ENCODE measurements at places on chromosomes 3 and 15.

- peak; percentile 80 for DNase-seq
Observed at GRCh38 chr3:2354702-2355101, 256.0 kb downstream of the CNTN4 start.

- DNase-seq = no peak
Observed at GRCh38 chr3:195845483-195845882, 33.8 kb upstream of the MUC4 start.

- no peak for DNase-seq
Observed at GRCh38 chr3:138995706-138996105, 10.4 kb downstream of the PRR23A start.

GRCh38 chr3:156803952-156804741 is 22.0 kb upstream of the LEKR1 start:
- DNase-seq = no peak

DNA sequence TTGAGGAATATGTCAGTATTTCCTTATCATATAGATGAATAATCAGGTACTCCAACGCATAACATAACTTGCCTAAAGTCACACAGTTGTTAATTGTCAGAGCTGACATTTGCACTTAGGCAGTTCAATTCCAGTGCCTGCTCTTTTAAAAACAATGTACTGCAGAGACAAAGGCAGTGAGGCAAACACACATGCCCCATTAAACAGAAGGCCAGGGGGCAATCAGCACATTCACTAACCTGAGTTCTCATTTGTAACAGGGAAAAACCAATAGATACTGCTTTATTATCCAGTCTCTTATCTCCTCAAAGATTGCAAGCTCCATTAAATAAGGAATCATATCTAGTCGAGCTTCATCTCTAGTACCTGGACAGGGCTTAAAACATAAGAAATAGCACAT is 1017.4 kb downstream of the SQOR start:
- no peak for DNase-seq

DNA sequence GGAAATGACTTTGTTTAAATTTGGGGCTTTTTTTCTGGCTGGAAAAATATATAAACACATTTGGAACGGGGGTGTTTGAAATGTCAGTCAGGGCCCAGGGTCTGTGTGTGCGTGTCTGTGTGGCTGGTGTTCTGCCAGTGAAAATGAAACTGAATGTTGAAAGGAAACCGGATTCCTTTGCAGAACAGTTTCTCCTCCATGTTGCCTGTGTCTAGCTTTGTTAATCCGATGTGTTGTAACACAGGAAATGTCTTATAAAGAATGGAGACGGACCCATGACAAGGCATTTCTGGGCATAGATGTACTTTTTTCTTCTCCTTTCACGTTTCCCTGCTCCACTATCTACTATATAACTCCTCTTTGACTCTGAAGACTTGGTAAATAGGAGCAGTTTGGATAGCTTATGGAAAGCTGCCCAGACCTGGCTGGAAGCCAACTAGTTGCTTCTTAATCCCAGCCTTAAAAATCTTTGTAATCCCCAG is 2.8 kb downstream of the SQOR start:
- peak; percentile 86 for DNase-seq

DNA sequence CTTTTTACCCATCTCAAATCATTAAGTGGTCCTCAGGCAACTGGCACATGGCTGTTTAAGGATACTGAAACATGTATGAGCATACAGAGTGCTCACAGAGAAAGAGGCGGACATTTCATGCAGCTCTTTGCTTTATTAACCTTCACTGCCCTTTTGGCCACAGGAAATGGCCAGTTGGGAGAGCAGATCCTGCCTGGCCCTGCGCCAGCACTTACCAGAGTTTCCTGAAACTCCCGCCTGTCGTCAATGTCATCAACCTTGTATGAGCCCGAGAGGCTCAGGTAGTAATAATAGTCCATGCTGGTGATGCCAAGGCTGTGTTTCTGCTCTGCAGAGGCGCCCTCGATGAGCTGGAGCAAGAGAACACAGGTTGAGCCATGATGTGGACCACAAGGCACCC is 17.8 kb downstream of the LDHAL6B start:
- DNase-seq = no peak

- no peak for DNase-seq
Observed at GRCh38 chr3:125126323-125126722, 70.5 kb upstream of the HEG1 start.

DNA sequence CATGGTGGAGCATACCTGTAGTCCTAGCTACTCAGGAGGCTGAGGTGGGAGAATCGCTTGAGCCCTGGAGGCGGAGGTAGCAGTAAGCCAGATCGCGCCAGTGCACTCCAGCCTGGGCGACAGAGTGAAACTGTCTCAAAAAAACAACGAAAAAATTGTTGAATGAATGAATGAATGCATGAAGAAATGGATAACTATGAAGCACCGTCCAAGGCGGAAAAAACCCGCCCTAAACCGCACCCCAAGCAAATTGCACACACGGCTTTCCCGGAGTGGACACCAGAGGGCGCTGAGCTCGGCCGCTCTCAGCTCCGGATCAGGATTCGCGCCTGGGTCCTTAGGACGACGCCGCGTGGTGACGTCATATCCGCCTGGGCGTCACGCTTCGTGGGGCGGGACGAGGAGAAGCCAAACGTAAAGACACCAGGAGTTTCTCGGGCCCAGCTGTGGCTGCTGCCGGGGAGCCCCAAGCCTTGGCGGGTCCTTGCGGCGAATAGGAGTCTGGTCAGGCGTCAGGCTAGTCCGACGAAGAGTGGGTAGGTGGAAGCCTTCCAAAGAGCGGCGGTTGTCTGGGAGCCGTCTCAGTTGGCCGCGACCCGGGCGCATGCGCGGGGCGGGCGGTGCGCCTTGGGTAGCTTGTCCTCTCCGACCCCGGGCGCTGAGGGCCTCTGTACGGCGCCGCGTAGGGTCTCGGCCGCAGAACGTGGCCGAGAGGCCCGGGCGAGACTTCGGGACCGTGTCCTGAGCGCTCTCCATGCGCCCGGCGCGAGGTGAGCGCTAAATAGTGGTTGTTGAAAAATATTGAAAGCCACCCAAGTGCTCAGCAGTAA is at the start of the genes HTD2 and RPP14:
TSS of gene HTD2 (plus strand) at position 639 of the 830 bp plus-strand sequence. CDS start 11,094 bp downstream, outside the sequence.
TSS of gene RPP14 (plus strand) at position 364 of the 830 bp plus-strand sequence. CDS start 4,085 bp downstream, outside the sequence.
- DNase-seq = peak; percentile 97

DNA sequence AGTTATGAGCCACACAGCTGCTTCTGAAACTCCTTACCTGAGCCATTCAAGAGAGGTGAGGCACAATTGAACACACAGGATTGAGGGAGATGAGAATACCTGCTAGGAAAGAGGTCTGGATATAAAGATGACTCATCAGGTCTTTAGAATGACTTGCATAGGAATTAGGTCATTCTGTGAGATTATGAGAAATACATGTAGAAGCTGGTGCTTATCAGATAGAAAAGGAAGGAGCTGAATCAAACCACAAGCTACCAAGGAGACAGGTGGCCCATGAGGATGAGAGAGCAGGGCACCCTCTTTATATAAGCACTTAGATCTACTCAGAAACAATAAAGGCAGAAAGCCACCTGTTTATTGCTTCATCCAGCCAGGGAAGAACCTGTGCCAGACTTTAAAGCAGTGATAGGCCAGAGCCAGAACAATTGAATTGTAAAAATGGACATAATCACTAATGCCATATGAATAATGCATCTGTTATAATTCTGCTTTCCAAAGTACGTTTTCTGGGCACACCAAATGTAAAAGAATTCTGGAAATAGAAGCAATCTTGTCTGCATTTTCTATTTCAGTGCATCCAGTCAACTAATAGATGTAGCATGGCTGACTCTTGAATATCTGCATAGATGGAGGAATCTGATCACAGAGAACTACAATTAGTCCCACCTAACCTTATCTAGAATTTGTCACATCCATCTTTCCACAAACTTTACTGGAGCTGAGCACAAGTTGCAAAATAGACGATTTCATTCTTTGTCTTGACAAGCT is 74.9 kb downstream of the PIK3R4 start:
- DNase-seq = no peak

- DNase-seq = no peak
Observed at GRCh38 chr3:140007911-140008869, 73.2 kb downstream of the CLSTN2 start.

- no peak for DNase-seq
Observed at GRCh38 chr3:62027241-62027640, 346.1 kb downstream of the FEZF2 start.

DNA sequence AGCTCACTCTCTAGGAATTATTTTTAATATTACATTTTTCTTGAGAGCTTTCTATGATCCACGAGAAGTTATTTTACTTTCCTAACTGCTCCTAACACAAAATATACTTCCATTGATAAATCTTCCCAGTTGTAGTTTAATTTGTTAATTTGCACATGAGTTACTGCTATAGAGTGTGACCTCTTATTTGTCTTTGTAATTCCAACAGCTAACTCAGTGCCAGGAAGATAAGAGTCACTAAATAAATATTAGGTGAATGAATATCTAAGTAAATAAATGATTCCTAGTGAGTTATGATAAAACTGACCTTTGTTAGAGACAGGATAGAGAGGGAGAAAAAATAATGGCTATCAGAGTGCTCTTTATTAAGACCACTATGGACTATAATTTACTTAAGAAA is 319.9 kb downstream of the NAALADL2 start:
- no peak for DNase-seq

- DNase-seq = no peak
Observed at GRCh38 chr3:59256230-59256629, 206.4 kb upstream of the CFAP20DC start.

DNA sequence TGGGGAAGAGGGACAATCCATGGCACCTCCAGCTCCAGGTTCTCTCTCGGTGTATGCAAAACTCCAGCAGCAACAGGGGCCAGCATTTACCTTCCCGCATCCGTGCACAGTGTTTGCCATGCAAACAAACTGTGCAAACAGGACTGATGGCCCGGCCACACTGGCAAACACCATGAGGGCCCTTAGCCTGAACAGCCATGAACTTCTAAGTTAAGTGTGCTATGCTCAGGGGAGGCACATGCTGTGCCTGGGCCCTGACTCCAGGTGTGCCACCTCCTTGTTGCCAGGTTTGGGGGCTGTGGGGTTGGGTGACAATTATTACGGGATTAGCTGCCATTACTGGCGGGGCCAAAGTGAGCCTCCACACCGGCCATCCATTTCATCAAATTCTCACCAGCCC is 57.5 kb downstream of the CACNA2D2 start:
- no peak for DNase-seq

DNA sequence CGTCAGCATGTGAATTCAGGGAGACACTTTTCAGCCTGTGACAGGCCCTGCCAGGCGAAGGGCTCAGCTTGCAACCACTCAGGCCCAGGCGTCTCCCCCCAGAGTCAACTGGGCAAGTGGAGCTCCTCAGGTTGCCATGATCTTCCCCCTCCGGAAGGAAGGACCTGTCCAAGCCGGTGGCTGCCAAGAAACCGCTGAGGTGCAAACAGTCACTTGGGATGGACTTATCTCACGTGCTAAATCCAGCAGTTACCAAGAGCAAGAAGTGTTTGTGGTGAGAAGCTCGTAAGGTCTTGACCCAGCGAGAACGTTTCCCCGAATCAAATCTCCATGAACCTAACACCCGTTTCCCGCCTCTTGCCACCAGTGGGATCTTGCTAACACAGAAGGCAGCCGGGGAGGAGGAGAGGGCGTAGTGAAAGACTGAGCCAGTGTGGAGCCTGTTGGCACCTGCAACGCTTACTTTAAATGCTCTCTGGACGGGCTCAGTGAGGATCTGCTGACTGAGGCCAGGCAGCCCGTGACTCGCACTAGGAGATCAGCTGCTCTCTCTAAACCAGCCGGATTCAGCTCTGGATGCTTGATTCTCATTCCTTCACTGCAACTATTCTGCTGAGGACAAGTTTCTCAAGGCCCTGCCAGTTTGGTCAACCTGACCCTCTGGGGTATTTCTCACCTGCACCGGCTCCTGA is 39.0 kb downstream of the IQSEC1 start:
- DNase-seq = no peak

GRCh38 chr3:121836481-121836880 is 1.5 kb downstream of the EAF2 start:
- DNase-seq = no peak

DNA sequence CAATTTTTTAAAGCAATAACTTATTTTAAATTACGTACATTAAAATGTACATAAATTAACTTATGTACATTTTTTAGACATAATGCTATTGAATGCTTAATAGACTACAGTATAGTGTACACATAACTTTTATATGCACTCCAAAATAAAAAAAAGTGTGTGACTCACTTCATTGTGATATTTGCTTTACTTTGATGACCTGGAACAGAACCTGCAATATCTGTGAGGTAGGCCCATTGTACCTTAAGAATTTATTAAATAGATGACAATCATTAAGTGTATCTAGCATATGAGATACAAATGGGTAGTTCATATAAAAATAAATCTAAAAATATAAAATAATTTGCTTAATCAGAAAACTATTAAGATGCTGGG is 276.7 kb downstream of the NFKBIZ start:
- no peak for DNase-seq

DNA sequence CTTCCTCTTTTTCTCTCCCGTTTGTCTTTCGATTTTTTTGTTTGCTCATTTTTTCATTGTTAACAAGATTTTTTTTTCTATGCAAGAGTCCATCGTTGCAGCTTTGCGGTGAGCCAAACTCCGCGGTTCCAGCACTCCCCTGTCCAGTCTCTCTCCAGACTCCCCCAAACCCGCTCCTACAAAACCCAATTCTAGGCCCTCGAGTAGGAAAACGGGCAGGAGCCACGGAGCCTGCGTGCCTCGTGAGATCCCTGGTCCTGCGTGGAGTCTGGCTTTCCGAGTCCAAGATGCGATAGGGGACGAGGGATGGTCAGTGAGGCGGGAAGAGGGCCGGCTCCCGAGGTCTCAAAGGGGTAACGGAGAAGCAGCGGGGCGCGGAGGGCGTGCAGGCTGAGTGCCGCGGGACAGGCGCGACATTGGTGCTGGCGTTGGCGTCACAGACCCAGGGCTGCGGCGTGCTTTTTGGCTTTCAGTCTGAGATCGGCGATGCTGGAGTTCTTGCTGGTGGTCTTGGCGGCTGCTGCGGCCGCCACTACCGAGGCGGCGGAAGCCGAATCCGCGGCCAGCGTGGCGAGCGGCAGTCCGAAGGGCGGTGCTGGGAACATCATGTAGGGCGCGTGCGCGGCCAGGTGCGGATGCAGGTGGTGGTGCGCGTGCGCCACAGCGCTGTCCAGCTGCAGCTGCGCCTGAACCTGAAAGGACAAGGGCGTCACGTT is 8.5 kb downstream of the SHOX2 start:
- no peak for DNase-seq

DNA sequence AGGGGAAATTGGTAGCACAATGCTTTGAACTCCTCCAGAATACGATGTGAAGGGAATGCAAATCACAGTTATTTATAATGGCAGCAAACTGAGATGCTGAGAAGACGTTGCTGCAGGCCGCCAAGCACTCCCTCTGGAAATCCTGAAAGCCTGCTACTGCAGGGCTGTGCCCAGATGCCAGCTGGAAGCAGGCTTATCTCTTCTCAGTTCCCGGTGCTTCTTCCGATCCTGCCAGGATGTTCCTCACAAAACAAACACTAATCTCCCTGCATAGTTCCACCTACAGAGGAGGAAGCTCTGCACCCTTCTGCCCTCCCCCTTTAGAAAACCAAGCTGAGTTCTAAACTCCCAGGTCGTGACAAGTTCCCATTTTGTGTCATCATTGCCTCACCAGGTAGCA is 201.7 kb upstream of the BCL6 start:
- no peak for DNase-seq

DNA sequence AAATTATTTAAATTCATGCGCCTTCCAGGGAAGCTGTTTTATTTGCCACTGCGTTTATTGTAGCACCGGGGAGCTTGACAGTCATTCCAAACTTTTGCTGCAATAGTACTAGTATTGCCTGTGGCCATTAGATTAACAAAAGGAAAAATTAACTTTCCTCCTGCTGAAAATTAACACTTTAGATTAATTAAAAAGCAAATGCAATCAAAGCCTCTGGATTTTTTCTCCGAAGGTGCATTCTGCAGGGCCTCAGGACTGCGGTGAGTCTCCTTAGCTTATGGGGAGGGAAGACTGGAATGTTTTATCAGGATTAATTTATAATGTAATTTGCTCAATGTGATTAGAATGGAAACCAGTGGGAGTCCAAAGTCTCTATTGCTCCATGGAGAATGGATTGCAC is 456.4 kb upstream of the CFAP20DC start:
- no peak for DNase-seq
